ENCODE measurements at places on chromosomes 2 and 18.

DNA sequence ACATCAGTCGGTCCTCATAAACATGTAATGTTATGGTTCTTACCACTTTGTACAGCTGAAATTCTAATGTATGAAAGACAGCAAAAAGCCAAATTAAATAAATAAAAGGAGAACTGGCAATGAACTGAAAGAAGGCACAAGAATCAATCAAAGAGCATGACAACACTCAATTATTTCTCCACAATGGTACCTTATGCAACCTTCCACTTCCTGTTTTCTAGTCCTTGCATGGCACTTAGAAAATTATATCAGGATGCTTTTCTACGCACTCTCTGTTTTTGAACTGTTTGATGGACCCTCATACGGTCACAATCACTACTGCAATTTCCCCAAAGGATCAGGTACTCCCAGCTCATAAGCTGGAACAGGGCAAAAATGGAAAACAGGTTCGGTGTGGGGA is 81.6 kb downstream of the EPB41L3 start:
- DNase-seq = no peak

DNA sequence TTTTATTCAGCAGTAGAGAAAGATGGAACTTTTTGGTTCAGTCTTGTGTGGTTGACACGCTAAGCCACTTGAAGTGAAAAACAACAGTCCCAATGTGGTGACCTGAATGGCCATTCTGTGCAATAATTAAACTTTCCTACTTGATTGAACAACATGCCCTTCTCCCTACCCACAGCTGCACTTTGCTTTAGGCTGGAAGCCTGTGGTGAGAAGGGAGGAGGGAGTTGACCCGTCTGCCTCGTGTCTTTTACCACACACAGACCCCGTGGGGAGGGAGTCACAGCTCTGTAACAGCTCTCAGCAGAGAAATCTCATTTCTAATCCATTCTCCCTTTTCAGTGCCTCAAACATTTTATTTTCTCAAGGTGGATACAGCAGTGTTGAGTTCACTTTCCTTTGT is 138.2 kb upstream of the PKDCC start:
- DNase-seq = no peak

DNA sequence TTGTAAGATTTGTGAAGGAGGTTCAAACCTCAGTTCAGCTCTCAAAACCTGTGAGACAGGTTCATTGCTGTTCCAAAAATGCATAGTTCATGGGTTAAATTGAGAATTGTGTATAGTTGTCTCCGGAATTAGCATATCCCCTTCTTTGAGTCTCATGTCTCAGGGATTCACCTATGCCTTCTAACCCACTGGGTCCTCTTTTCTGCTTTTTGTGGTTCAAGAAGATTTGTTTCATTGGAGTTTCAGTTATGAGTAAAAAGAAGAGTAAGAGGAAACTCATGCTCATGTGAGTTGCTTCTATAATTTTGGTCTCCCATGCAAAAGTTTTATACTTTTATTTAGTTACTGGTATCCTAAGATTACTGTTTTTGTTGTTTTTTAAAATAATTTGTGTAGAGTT is 1219.8 kb upstream of the ZEB2 start:
- no peak for DNase-seq

DNA sequence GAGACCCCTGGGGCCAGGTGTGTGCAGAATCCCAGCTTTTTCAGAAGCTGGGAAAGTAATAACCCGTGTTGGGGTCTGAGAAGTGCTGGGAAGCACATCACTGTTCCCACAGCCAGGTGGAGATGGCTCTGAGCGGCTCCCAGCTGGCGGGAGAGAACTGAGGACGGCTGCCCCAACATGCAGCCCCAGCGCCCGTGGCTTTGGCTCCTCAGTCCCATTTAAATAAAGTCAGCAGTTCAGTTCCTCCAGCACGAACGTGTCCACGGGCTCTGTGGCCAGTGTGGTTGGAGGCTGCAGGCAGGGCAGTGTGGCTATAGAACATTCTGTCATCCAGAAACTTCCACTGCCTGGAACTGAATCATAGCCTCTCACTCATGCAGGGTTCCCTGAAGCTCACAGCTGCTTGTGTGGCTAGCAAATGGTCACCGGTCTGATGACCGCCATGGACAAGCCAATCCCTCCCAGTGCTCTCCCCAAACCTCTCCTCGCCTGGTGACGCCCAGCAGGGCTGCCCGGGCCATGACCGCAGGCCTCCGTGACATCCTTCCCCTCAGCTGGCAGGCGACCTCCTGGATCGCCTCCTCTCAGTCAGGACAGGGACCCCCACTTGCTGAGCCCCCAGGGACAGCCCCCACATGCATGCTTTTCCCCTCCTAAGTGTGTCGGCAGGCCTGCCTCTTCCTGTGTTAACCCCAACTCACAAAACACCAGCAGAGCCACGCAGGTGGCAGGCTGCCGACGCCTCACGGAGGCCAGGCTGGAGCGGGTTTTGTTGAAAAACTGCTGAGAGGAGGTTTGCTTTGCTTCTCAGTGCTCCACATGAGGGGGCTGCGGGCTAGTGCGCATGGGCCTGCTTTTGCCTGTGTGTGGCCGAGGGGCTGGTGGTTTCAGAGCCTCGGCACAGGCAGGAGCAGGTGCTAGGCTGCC is 1.3 kb downstream of the RTP5 start:
- DNase-seq = peak; percentile 48

DNA sequence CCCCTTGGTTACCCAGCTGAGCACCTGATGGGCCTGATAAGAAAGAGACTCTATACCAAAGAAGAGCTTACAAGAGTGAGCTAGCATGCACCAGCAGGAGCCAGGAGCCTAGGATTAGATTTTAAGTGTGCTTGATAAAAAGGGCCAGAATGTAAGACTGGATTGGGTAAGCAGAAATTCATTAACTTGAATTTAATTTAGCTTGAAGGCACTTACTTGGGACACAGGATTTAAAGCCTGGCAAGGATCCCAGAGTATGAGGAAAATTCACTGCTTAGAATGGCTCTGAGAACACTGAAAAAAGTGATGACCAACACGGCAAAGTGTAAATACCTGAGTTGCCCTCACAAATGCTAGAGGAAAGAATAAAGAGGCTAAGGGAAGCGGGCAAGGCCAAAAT is 91.3 kb upstream of the RBBP8 start:
- DNase-seq = no peak

DNA sequence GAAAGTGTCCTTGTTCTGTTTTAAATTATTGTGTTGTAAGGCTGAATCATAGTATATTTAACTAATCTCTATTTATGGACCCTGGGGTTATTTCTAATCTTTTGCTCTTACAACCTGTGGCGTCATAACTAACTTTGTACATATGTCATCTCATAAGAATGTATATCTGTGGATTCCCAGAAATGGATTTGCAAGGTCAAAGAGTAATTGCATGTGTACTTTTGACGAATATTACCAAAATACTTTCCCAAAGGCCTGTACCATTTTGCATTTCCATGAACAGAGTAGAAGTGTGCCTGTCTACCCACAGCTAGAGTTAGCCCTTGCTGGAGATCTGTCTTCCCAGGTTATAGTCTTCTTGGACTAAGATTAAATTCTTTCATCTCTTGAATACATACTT is 42.8 kb downstream of the SEMA4F start:
- DNase-seq = no peak

DNA sequence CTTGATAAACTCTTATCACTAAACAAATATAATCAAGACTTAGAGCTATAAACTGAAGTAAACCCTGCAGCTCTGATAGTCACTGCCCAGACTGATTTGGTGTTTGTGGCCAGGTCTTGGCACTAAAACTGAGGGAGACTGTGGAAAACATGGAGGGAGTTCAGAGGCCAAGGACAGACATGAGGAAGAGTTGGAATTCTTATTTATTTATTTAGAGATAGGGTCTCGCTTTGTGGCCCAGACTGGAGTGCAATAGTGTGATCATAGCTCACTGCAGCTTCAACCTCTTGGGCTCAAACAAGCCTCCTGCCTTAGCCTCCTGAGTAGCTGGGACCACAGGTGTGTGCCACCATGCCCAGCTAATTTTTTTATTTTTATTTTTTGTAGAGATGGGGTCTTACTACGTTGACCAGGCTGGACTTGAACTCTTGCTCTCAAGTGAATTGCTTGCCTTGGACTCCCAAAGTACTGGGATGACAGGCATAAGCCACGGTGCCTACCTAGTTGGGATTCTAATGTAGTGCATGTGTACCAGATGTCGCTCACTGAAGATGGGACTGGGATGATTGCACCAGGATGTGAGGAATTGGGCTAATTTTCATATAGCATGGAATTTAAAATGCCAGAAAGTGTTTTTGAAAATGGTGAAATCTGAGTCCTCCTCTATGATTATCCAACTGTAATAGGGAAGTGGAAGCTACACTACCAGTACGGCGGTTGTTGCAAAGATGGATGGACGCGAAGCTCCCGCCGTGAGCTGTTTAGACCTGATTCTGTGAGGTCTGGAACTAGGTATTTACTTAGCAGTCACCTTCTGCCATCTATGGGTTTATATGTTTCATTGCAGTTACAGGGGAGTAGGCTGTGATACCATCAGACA is 52.7 kb upstream of the CTLA4 start:
- peak; percentile 90 for DNase-seq

Data from brain (organoid and tissue), 16 donors.